ENCODE measurements at places on chromosomes 1 and 21.

GRCh38 chr1:160018900-160019299 lies 12.9 kb downstream of the PIGM start:
- DNase-seq, result no peak

DNA sequence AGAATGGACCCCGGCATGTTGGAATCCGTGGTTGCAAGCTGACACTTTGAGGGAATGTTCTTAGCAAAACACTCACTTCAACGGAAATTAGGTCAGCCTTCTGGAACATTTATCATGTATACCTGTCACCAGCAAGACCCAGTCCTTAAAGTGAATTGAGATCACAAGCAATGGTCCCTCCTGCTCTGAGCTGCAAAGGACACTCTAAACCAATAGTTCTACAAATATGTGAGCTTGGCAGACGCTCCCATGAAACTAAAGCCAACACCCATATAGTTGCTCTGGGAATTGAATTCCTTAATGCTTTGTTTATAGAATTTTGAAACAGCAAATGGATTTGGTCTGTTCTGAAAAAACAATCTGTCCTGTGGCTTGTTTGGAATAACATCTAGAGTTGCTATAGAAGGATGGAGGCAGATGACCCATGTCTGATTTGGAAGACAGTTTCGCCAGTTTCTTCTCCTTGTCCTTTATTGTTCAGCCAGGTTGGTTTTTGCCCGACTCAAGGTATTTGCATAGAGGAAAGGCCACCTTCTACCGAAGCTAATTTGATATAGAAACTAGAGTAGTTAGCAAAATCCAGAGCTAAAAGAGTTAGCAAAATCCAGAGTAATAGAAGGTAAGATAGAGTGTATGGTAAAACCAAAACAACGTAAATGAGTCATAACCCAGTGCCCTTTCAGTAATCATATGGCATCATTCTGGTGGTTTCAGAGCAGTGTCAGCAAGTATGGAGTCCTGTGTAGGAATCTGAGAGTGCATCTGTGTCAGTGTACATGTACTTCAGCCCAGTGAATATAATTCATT lies 236.2 kb downstream of the NFIA start:
- DNase-seq, result no peak

- no peak for DNase-seq
Measured at GRCh38 chr1:113579256-113580018, 179.8 kb downstream of the PHTF1 start.

DNA sequence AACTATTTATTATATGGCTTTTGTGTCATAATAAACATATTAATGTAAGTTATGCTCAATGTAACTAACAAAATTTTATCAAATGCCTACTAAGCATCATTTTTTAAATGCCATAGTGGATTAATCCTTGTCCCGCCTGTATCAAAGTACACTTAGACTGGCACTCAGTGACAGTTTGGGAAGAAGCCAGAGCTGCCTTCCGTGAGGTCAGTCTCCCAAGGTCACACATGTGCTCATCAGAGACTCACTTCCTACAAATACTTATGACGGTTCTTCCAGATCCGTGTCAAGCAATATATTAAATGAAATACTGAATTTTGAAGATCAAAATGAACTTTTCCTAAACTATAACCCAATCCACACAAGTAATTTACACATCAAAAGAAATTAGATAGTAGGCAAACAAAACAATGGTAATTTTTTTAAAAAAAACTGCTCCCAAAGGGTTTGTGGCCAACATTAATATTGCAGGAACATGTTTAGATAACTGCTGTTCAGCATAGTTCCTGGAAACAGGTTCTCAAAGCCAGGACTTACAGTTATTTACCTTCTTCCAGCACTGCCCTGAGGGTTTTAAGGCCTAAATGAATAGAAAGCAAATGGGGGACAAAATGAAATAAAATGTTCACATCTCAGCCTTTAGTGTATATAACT lies 27.2 kb downstream of the WLS start:
- no peak for DNase-seq

GRCh38 chr1:41791667-41792484 lies 126.8 kb downstream of the HIVEP3 start:
- no peak for DNase-seq

GRCh38 chr1:59290193-59290949 lies 6.5 kb upstream of the FGGY start:
- DNase-seq, result no peak

GRCh38 chr1:185281245-185281644 lies 35.8 kb downstream of the IVNS1ABP start:
- no peak for DNase-seq

DNA sequence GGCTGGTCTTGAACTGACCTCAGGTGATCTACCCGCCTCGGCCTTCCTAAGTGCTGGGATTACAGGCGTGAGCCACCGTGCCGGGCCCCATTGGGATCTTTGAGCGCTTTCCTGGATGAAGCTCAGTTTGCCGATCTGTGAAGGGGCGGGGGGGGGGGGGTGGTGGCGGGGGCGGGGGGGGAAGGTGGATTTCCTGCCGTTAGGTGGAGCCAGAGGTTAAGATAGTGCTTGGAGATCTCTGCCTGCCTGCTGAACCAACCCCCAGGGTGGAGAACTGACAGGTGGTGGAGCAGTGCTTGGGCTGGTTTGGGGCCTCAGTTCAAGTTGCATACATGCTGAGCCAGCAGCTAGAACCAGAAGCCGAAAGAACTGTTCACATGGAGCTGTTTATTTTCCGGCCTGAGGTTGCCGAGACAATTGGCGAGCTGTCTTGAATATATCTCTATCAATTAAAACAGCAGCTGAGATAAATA lies 1.7 kb downstream of the TMCC2 start:
- DNase-seq, result no peak

DNA sequence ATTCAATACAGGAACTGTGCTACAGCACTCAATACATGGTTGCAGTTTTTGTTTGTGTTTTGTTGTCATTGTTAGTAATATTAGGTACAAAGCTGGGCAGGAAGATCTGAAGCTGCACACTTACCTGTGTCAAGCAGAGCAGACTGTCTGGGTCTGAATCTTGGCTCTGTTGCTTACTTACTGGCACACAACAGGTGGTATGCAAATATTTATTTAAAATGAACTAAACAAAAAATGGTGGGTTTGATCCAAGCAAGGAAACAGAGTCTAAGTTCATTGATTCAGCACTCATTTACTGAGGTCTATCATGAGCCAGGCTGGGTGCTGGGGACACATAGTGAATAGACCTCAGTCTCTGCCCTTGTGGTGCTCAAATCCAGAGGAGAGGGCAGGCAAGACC lies 230.4 kb downstream of the OMA1 start:
- no peak for DNase-seq

DNA sequence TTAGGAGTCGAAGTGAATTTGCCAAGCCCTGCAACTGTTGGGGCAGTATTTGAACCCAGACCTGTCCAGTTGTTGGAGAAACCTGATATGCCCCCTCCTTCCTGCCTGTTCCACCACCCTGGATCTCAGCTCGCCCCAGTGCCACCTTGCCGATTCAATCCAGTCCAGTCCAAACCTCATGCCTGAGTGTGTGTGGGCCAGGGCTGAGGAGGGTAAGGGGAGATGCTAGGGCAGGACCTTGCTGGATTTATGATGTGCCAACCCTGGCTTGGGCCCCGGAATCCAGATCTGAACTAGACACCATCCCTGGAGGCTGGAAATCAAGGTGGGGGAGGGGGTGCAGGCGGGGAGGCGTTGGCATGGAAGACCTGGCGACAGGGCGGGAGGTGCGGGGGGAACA lies 98.9 kb upstream of the WNT4 start:
- no peak for DNase-seq

- no peak for DNase-seq
Measured at GRCh38 chr1:171902527-171902926, 61.2 kb downstream of the DNM3 start.

GRCh38 chr1:207857447-207857846 lies 53.5 kb downstream of the CD34 start:
- DNase-seq, result no peak

GRCh38 chr1:205700865-205701401 lies 20.6 kb upstream of the SLC45A3 start:
- no peak for DNase-seq

- DNase-seq, result no peak
Measured at GRCh38 chr1:160830321-160831153, 32.1 kb downstream of the CD244 start.

DNA sequence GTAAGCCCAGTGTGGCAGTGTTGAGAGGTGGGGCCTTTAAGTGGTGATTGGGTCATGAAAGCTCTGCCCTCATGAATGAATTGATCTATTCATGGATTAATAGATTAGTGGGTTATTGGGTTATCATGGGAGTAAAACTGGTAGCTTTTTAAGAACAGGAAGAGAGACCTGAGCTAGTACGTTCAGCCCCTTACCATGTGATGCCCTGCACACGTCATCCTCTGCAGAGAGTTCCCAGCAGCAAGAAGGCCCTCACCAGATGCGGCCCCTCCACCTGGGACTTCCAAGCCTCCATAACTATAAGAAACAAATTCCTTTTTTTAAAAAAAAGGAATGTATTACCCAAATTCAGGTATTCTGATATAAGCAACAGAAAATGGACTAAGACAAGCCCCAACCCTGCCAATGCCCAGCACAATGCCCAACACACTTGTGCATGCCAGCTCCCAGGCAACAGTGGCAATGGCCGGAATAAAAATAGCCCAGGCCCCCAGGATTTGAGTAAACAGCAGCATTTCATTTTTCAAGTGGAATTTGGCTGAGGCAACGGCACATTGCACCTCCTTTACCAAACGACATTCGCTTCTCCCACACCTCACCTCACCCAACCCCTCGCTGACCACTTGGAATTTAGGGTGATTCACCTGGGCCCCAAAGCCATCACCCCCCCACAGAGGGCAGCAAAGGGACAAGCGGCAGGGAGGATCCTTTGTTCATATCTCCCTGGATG lies 215.9 kb downstream of the TOMM20 start:
- no peak for DNase-seq

GRCh38 chr21:45992301-45993209 lies 11.0 kb downstream of the COL6A1 start:
- no peak for DNase-seq

DNA sequence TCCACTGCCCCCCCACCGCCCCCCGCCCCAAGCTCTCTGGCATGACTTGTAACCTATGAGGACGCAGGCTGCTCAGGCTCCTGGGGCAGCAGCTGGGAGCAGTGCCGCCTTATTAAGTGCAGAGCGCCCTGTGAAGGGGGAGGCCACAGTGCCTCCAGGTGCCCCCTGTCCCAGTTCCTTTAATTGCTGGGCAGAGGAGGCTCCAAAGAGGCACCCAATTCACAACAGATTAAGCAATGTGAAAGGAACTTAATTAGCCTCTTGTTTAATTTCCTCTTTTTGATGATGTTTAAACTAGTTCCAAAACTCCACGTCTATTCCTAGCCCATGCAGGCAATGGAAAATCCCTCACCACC lies 3.0 kb downstream of the RXFP4 start:
- no peak for DNase-seq

DNA sequence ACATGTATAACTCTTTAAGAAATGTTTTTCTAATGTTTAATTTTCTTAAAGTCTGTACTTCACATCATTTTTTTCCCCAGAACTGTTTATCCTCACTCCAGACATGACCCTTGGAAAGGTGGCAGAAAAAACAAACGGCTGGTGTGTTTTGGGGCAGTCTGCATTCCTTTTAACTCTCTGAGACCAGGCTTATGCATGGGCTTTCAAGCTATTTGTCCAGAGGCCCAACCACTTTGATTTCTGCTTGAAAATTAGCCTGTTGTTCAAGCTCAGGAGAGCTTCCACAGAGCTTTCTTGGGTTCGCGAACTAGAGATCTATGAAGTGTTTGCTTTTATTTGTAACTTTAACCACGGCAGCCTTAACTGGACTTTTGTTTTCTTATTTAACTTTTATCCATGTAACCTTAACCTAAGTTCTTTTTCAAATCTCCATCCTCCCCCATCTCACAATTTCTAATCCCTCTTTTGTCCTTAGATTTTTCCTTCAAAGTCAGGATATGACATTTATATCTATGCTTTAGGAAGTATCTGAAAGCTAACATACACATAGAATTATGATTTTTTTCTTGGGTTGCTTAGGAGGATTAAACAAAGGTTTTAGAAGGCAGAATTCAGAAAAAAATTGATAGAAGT lies 111.8 kb downstream of the FGGY start:
- DNase-seq, result no peak

DNA sequence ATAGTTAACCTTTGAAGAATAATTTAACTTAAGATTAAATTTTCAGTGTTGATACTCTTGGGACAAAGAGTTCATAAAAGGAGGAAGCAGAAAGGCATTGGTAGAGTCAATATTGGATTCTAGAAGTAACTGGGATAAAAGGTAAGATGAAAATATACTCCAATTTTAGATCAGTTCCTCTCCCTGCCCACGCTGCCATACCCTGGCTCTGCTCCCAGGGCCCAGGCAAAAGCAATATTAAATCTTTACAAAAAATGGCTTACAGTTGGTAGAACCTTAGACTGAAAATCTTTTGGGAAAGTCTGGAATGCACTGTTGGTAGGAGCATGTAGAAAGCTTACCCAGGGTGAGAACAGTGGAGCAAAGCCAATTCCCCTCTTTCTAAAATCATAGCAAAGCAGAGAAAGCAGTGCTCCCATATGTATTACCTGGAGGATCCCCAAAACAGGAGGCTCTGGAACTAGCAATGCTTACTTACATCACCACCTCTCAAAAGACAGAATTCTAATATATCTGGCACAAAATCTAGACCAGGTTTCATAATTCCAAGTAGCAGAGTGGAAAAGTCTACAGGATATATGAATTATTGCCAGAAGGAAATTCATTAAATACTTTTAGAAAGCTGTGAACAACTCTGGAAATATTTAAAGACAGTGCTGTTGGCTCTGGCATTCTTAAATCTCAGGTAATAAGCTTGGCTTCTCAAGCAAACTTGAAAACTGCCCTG lies 24.5 kb downstream of the KIAA0319L start:
- no peak for DNase-seq

DNA sequence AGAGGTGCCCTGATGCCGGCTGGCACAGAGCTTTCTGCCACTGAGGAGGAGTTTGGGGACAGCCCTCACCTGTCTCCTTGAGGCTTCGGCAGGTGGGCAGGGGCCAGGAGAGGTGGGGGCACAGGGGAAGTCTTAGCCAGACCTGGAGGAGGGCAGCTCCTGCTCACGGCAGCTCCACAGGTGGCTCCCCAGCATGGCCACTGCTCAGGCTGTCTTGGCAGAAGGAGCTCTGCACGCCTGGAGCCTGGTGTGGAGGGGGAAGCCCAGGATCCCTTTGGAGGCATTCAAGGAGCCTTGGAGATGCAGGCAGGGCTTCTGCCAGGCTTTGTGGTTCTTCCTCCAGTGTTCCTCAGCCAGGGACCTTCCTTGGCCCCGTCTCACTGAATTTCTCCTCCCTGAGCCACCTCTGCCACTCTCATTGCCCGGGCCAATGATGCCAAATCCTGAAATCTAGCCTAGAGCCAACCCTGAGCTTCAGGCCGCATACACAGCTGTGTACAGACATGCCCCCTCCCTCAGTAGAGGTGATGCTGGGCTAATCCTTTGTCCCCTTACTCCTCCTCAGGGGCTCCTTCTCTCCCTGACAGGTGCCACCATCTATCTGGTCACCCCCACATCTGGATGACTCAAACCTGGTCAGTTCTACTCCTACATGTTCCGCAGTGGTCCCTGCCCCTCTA lies 251.8 kb upstream of the VAMP3 start:
- no peak for DNase-seq

DNA sequence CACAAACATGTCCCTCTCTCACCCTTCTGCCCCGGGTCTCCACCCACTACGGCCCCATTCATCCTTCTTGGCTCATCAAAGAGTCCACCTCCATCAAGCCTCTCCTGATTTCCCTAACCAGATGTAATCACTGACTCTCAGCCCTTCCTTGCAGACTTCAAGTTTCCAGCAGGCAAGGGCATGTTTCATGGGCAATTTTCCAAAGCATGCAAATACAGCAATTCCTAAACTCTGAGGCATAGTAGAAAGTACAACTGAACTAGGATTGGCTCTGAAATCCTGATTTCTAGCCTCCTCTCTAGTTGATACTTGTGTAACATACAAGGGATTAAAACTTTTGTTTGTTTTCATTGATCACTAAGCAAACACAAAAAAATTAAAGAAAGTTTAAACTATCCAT lies 109.1 kb upstream of the GADD45A start:
- peak; percentile 76 for DNase-seq
